ENCODE measurements at places on chromosomes 3 and 15. TPM values are rescaled to one million over a fixed set of nuclear protein-coding genes. Genes with fewer than 3 reads are reported as not detected.

- DNase-seq, result no peak
Observed at GRCh38 chr3:141552440-141552991, 65.7 kb downstream of the RASA2 start.

- no peak for DNase-seq
Observed at GRCh38 chr3:23928524-23928923, 11.6 kb downstream of the RPL15 start.

Gene SAMMSON
- not detected for polyA plus RNA-seq

- DNase-seq, result no peak
Observed at GRCh38 chr3:118997190-118997589, 37.5 kb downstream of the IGSF11 start.

GRCh38 chr3:13647298-13648059 is 98.6 kb downstream of the FBLN2 start:
- no peak for DNase-seq

DNA sequence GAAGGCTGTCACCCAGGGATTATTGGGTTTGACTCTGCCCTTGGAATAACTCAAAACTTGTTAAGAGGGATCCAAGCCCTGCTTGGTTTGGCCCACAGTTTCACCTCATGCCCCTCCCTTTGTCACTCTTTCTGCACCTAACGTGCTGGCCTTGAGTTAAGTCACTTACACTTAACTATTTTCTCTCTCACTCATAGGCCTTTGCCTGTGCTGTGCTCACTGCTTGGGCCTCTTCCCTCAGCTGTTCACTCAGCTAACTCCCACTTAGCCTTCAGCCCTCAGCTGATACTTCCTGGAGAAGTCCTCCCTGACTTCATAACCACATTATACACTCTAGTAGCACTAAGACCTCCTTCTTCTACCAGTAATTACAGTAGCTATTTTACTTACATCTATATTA is 133.3 kb downstream of the CMSS1 start:
- DNase-seq, result no peak

- no peak for DNase-seq
Observed at GRCh38 chr3:37147666-37148065, 26.7 kb downstream of the LRRFIP2 start.
